ENCODE measurements at places on chromosomes 5 and 9. TPM values are rescaled to one million over a fixed set of nuclear protein-coding genes. Genes with fewer than 3 reads are reported as not detected.

GALNT12 gene
- total RNA-seq, result 0.76 TPM

SLC6A18 gene
- total RNA-seq, result not detected

MPDZ gene
- 58.5 TPM for total RNA-seq

LHX6 gene
- 10.1 TPM for total RNA-seq

PALM2AKAP2 gene
- under 0.01 TPM for total RNA-seq

SLC4A9 gene
- not detected for total RNA-seq

SELENOP gene
- 4.9 TPM for total RNA-seq

ZNG1A gene
- total RNA-seq, result 25.2 TPM

TXNDC8 gene
- total RNA-seq, result not detected

ASTN2 gene
- 2.0 TPM for total RNA-seq

PAX5 gene
- not detected for total RNA-seq

All from vein endothelial cell (primary cell).